ENCODE measurements at places on chromosomes 13 and 19.
A peak's percentile ranks its signal among the peaks of the same experiment; 100 is the strongest.

- no peak for DNase-seq
These were observed 44.4 kb upstream of the C1QTNF9 start for GRCh38 chr13:24264976-24265375.

DNA sequence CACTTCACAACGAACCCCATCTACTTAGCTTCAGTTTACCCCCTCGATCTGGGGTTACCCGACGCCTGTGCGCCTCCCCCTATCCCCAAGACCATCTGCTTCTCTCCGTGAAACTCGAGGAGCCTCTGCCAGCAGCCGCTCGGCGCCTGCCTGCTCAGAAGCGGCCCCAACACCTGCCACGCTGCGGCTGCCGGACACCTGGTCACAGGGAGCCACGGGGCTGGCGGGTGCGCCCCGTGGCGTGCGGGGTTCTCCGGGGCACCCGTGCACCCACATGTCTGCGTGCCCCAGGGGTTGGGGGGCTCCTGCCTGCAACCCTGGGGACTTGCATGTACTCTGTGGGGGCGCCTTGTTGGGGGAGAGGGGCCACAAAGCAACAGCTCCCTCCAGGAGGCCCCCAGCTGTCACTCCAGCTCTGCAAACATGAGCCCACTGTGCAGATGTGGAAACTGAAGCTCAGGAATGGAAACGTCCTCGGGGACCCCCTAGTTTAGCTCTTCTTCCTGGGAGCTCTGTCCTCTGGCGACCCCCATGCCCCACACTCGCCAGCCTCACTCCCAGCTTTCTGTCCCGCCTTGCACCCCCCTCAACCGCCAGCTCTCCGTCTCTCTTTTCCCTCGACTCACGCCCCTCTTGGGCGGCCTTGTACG is 7.0 kb upstream of the SEMA6B start:
- peak; percentile 40 for DNase-seq

DNA sequence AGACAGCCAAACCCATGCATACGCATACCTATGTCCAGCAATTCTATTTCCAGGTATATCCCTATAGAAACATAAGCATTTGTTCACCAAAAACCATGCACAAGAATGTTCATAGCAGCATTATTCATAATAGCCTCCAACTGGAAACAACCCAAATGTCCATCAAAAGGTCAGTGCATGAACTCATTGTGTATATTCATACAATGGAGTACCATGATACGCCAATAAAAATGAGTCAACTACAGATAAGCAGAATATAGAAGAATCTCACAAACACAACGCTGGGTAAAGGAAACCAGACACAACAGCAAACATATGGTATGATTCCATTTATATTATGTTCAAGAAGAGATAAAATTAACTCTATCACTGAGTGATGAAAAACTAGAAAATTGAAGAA is 23.8 kb downstream of the DEDD2 start:
- DNase-seq, result no peak

- DNase-seq, result no peak
These were observed 54.0 kb upstream of the TPM4 start for GRCh38 chr19:16022251-16022650.

DNA sequence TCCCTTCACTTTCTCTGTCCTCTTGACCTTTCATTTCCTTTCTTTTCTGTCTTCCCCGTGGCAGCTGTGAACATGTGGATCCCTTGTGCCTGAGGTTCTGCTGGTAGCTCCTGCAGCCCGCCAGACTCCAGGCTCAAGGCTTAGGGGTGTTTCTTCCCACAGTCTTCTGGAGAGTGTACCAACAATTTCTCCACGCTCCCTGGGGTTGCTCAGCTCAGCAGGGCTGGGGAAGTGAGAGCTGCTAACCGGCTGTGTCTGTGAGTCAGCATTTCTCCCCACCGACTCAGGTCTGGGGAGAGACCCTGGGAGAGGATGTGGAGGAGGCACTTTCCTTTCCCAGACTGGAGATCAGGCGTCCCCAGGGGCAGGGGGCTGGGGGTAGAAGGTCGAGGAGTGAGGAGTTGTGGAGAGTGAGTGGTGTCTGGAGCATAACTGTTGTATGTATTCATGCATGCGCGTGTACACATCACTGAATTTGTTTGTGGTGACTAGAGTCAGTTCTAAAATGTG is 193.6 kb downstream of the KCNRG start:
- no peak for DNase-seq
